ENCODE measurements at places on chromosomes 7 and 10.

- DNase-seq: no peak
These were observed 569.9 kb downstream of the ANKRD7 start for GRCh38 chr7:118794419-118794818.

DNA sequence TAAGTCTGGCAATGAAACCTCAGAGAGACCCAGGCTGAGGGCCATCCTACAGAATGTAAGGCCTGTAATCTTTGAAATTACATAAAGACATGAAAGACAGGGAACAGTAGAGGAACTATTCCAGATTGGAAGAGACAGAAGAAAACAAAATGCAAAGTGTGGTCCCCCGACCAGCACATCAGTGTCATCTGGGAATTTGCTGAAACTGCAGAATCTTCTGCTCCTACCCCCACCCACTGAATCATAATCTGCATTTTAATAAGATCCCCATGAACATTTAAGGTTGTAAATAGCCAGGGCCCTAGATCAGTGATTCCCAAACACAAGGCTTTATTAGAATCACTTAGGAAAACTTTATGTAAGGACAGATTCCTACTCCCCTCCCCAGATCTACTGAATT is 154.4 kb downstream of the NOC3L start:
- no peak for DNase-seq

DNA sequence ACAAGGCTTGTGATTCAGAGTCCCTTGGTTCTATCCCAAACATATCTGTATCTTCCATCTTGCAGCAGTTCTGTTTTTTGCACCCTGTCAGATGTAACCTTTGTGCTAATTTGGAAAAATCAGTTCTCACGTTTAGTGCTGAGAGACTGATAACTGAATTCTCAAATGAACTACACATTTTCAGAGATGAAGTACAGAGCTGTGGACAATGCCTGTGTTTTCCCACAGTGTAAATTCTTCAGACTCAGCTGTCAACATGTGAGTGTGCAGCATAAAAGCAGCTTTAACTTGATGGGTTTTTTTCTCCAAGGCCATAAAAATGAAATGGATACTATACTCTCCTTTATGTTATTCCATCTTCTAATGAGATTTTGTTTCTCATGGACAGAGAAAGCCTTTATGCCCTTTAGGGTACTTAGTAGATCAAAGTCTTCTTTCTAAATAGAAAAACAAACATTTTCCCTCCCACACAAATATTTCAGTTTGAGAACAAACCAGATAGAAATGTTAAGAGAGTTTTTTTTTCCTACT is 150.9 kb downstream of the SEMA3A start:
- no peak for DNase-seq

GRCh38 chr7:119270644-119271043 is 1002.3 kb upstream of the KCND2 start:
- no peak for DNase-seq

- peak; percentile 92 for DNase-seq
These were observed 45.2 kb upstream of the TMEM213 start for GRCh38 chr7:138752518-138753149.

- no peak for DNase-seq
These were observed 20.7 kb downstream of the SLC16A9 start for GRCh38 chr10:59688921-59689351.

GRCh38 chr10:47021850-47022249 is 110.6 kb downstream of the PTPN20 start:
- DNase-seq: no peak

DNA sequence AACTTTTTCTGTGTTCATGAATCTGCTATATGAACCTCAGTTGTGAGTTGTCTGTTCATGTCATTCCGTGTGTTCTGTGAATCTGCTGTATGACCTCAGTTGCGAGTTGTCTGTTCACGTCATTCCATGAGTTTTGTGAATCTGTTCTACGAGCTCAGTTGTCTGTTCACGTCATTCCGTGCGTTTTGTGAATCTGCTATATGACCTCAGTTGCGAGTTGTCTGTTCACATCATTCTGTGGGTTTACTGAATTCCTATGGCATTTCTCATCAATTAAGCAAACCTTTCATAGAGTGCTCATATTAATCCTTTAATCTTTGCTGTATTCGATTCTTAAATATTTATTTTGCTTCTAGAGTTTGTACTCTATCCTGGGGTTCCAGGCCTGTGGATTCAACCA is 150.6 kb downstream of the DIP2C start:
- no peak for DNase-seq

DNA sequence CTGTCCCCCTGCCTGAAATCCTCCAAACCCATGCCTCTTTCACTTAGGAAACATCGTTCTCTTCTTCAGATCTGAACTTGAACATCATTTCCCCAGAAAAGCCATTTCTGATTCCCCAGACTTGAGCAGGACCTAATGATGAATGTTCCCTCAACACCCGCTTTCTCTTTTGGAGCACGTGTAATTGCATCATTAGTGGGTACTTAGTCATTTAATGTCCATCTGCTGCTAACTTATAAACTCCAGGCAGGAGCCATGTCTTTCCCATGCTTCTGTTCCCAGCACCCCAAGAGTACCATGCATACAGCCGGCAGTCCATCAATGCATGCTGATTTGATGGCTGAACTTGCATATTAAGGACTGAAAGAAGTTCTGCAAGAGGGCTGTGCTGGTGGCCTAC is 36.5 kb upstream of the ECHDC3 start:
- DNase-seq: no peak

DNA sequence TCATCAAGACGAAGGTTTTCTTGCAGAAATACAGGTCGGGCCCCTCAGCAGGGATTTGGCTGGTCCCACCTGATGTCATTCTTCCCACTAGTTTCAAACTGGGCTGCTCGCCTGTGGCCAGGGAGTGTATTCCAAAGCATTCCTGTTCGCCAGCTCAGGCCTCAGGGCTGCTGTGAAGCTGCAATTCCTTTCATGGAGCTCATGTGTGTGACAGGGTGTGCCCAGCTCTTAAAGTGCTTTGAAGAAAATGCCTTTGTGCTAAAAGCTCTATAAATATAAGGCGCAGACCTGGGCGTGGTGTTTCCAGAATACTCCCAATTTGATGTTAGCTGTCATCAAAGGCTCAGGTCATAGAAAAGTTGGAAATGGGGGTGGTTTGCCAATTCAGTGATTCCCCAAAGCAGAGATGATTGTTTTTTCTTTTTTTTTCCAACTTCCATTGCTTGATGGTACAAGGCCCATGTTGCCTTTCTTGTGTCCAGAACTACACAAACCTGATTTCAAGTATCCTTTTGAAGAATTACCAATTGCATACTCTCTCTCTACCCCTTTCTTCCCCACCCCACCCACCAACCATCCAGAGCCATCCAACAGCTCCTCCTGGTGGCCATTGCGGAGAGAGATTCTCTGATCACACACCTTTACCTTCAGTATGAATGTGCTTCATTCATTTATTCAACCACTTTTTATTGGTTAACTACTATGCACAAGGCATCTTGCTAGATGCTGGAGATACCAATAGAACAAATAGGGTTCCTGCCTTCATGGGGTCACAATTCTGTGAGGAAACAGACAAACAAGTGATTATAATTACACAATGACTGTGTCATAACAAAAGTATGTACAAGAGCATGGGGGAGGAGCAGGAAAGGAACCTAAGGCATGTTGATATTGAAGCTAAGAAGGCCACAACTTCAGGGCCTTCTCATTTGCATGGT is 297.3 kb upstream of the LYZL1 start:
- DNase-seq: peak; percentile 6

DNA sequence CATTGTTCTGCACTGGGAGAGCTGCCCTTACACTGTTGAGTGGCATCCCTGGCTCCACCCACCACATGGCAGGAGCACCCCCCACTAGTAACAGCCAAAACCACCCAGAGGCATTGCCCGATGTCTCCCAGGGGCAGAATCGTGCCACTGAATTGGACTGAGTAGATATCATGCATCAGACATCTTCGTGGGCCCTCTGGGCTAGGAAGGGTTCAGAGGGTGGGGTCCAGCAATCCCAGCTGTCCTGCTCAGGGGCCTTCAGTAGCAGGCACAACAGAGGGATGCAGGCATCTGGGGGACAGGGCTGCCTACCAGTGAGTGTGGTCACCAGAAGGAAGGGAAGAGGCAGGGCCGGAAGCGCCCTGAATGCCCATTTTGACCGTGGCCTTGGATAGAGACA is 119.7 kb upstream of the PPP2R2D start:
- DNase-seq: no peak

GRCh38 chr10:26445411-26446031 is 7.4 kb downstream of the APBB1IP start:
- no peak for DNase-seq

DNA sequence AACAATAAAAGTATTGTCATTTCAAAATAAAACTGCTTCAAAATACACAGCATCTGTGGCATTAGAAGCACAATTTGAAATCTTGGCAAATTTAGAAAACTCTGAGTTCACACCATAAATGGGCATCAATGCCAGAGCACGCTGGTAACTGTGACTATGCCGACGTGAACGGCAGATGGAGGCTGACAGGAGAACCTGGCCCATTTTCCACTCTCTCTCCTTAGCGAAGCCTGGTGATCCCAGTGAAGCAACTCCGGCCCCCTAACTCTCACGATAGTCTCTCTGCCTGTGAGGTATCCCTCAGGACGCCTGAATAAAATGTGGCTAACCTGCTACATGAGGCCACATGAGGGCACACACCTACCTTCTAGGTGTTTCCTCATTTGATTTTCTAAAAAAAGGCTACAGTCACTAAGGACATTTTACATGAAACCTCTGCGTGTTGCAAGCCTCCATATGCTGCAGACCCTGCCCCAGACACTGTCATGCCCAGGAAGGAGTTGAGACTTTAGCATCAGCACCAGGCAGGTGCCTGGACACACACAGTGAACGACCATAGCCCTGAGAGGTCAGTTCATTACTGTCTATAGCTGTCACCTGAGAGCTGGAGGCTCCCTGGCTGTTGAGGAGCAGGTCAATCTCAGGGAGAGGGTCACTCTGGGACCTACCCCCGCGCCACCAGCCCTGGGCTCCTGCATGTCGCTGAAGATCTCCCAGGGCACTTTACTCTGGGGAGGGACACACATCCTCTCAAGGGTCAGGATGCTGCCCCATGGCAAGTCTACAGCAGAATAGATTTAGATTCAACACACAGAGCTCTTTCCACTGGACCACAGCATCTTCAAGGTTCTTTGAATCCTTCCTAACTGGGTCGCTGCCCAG is 62.9 kb upstream of the CAMK2B start:
- no peak for DNase-seq

DNA sequence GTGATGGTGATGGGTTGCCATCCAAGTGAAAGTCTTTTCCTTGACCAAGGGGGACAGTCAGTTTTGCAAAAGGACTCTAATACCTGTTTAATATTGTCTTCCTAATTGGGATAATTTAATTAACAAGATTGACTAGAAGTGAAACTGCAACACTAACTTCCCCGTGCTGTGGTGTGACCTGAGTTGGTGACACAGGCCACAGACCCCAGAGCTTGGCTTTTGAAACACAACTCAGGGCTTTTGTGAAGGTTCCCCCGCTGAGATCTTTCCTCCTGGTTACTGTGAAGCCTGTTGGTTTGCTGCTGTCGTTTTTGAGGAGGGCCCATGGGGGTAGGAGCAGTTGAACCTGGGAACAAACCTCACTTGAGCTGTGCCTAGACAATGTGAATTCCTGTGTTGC is 6.9 kb downstream of the PPIF start:
- DNase-seq: no peak

GRCh38 chr10:25068152-25069058 is 52.0 kb downstream of the THNSL1 start:
- no peak for DNase-seq

DNA sequence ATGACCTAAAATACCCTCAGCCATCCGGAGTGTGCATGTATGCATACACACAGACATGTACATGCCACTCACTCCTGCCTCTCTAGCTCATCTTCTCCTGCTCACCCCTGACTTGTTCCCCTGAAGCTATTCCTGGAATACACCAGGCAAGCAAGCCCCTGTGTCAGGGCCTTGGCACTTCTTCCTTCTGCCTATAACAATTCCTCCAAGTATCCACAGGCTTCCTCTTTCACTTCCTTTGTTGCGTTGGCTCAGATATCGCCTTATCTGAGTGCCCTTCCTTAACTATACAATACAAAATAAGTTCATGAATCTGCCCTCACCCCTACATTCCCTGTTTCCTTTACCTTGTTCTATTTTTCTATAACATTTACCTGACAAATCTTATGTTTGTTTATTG is 88.8 kb downstream of the NOD1 start:
- no peak for DNase-seq

DNA sequence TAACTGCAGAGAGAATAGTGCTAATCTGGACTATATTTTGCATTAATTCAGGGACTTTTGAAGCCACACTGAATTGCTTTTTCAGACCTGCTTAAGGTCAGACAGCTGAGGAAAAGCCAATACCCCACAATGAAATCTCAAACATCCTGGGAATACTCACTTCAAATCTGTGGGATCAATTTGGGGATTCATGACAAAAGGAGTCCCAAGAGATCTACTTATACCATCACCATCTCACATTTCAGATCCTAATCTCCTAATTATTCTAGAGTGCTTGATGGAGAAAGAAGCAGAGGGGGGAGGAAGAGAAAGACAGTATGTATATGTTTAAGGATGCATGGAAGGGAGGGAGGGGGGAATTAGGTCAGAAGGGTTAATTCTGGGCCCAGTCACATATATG is 202.2 kb downstream of the CACNA2D1 start:
- no peak for DNase-seq

DNA sequence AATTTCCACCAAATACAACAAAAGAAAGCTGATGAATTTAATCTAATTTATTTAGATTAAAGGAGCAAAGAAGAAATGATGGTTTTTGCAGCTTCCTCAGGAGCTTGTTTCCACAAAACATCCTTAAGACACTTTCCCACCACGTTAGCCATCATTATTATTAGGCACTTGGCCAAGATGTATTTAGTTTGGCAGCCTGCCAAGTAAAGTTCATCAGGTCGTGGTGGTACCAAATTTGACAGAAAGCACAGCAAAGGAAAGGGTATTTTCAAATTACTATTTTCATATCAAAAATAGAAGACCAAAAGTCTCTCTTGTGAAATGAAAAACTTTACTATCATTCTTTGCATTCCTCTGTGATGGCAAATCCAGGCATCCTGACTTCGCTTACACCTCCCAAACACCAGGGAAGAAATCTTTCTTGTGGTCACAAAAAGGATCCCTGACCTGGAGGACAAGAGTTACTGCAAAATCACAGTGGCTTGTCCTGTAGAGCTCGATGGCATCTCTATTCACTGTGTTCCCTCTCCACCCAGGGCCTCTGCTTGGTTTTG is 123.1 kb upstream of the INHBA start:
- DNase-seq: no peak

DNA sequence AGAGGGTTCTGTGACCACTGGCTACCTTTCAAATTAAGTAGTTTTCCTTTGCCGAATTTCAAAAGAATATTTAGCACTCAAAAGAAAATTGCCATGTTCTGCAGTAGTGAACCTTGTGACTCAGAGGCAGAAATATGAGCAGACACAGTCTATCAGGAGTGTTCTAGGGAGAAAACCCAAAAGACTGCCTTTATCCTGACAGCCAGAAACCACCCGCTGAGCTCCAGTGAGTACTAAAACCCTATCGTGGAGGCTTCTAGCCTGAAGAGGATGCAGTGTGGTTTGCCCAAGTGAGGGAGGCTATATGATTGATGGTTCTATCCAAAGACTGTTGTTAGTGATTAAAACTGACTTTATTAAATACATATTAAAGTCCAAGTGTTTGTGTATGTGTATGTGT is 21.9 kb downstream of the CHRM2 start:
- no peak for DNase-seq
